ENCODE measurements at places on chromosomes 11 and 22.

GRCh38 chr11:33941637-33942160 lies 49.8 kb upstream of the LMO2 start:
- no peak for DNase-seq

DNA sequence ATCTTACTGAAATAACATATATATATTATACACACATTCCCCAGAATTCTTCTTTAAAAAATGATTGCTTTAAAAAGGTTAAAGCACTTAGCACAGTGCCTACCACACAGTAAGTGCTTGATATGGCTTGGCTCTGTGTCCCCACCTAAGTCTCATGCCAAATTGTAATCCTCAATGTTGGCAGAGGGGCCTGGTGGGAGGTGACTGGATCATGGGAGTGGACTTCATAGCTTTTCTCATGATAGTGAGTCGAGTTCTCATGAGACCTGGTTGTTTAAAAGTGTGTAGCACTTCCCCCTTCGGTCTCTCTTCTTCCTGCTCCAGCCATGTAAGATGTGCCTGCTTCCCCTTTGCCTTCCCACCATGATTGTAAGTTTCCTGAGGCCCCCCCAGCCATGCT lies 6.2 kb downstream of the CRYAB start:
- DNase-seq: no peak

DNA sequence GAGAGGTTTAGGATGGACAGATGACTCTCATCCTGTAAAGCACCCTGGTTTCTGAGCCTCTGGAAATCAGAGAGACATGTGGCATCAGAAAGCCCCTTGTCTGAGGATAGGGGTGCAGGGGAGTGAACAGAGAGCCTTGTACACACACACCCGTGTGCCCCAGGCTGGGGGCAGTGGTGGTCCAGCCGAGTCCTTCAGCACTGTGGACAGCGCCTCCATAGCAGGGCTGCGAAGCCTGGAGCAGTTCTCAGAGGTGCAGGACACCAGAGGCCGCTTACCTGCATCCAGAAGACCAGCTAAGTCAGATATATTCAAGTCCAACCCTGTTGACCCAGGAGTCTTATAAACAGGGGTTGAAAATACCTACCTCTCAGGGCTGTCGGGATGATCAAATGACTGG lies 11.5 kb upstream of the IGSF9B start:
- no peak for DNase-seq

DNA sequence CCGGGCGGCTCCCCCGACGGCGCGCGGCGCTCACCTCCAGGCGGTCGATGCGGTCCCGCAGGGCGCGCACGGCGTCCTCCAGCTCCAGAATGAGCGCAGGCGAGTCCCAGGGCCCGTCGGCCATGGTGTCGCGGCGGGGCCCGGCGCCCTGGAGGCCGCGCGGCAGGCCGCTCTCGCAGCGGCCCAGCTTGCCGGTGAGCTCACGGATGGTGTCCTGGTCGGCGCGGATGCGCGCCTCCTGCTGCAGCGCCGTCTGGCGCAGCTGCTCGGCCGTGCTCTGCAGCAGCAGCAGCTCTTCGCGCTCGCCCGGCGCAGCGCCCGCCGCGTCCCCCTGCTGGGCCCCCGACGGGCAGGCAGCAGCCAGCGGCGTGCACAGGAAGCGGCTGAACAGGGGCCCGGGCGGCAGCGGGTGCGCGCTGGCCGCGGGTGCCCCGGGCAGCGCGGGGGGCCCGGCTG lies 599 bp downstream of the NPTXR start:
- peak; percentile 14 for DNase-seq

DNA sequence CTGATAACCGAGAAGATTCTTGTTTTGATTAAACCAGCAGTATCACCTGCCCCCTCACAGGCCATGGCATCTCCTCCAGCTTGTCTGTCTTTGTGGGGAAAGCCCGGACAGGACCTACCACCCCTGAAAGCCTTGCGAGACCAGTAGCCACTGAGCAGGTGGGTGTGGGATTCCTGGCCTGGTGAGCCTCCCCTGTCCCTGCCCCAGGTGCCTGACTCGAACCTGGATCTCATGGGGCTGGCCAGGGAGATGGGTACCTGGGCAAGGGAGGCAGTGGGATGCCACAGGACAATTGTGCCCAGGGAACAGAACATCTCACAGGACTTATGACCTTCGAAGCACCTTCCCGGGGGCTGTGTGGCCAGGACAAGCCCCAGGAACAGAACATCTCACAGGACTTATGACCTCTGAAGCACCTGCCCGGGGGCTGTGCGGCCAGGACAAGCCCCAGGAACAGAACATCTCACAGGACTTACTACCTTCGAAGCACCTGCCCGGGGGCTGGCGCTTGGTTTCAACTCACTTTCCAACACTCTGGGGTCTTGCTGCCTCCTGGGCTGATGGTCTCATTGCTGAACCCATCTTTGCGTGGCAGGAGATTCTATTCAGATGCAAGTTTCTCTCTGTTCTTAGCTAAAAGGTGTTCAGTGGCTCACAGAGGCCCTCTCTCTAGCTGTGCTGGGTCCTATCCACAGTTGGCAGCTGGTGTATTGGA lies 854.5 kb downstream of the BRD1 start:
- DNase-seq: no peak

DNA sequence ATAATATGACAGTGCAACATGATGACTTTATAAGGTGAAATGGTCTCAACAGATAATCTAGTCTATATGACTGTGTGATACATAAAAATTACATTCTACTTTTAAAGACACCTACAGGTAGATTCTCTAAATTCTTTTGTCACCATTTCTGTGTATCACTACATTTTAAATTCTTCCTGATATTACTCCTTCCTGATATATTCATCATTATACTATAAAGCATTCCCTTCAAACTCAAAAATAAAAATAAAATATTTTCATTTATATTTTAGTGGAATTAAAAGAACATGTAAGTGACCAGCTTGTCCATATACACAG lies 1062.3 kb downstream of the DLG2 start:
- no peak for DNase-seq

DNA sequence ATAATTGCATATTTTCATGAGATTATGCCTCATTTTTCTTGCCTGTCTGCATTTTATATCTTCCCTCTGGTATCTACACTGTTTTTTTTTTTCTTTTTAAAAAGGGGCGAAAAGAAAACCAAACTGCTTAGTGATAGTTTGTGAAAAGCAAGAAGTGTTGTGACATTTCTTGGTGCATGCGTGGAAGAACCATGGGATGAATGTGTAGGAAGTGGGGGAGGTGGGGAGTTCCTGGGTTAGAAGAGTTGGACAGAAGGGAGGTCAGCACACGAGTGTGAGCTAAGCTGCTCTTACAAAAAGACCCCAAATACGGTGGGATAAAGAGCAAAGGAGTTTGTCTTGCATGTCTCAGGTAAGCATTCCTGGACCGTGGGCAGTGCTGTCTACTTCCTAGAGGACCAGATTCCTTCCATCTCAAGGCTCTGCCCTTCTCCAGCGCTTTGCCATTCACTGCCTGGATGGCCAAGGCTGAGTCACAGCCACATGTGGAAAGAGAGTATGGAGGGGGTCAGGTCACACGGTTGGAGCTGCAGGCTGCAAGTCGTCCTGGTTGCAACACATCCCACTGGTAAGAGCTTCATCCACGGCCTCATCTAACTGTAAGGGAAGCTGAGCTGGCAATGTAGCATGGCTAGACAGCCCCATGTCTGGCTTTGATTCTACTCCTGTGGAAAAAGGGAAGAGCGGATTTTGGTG lies 300.6 kb downstream of the DDX10 start:
- DNase-seq: no peak

DNA sequence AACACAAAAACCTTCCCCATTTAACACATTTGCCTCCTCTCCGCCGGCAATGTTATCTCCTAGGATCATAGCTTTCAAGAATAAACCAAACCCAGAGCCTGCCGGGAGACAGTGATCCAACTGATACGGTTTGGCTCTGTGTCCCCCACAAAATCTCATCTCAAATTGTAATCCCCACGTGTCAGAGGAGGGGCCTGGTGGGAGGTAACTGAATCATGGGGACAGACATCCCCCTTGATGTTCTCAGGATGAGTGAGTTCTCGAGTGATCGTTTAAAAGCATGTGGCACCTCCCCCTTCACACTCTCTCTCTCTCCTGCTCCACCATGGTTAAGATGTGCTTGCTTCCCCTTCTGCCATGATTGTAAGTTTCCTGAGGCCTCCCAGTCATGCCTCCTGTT lies 33.3 kb downstream of the RBFOX2 start:
- DNase-seq: no peak

DNA sequence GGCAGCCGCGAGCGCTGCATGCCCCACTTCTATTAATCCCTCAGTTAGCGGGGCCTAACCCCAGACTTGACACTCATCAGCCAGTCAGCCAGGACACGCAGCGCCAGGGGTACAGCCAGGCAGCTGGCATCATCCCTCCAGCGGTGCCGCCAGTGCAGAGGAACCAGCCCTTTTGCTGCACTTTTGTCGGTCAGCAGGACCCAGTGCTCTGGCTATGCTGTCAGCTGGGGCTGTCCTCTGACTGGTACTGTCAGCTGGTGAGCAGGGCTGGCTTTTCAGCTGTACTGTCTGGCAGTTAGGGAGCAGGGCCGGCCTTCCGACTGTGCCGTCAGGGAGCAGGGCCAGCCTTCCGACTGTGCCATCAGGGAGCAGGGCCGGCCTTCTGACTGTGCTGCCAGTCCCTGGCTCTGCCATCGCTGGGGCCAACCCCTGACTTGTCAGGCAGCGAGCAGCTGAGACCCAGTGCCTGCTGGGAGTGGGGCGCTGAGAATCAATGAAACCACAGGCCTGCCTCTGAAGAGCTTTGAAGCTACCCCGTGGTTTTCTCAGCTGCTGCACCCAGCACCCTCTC lies 115.4 kb downstream of the KIAA1671 start:
- DNase-seq: no peak

DNA sequence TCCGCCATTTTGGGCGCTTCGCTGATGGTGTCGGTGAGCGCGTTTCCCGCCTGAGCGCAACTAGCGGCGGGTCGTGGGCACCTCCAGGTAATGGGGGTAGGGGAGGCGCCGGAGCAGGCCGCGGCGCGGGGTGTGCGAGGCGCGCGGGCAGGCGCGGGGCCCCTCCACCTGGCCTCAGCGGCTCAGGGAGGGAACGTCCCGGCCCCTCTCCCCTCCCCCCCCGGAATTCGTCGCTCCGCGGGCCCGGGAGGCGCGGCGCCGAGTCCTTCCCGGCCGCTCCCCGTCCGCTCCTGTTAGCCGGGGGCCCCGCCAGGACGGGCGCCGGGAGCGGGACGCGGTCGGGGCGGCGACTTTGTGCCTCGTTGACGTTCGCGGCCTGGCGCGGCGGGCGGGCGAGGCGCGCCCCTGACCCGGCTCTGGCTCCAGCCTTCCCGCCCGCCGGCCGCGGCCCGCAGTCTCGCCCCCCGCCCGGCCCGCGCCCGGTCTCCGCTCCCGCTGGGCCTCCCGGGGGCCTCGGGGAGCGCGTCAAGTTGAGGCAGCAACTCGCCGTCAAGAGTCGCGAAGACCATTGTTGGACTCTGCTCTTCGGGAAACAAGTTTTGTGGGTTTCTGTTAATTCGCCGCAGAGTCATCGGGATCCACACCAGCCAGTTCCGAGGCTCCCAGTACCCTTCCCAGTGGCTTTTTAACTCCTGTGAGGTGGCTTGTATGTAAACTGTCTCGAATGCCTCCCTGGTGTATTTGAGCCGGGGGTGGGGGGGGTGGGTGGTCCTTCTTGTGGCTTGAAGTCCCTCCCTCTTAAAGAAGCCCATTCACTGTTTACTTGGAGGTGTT lies at the start of gene PPP6R3:
PPP6R3 (plus strand) TSS at position 12 of the 834 bp plus-strand sequence. CDS start 76,913 bp downstream, outside the sequence.
- DNase-seq: peak; percentile 16

DNA sequence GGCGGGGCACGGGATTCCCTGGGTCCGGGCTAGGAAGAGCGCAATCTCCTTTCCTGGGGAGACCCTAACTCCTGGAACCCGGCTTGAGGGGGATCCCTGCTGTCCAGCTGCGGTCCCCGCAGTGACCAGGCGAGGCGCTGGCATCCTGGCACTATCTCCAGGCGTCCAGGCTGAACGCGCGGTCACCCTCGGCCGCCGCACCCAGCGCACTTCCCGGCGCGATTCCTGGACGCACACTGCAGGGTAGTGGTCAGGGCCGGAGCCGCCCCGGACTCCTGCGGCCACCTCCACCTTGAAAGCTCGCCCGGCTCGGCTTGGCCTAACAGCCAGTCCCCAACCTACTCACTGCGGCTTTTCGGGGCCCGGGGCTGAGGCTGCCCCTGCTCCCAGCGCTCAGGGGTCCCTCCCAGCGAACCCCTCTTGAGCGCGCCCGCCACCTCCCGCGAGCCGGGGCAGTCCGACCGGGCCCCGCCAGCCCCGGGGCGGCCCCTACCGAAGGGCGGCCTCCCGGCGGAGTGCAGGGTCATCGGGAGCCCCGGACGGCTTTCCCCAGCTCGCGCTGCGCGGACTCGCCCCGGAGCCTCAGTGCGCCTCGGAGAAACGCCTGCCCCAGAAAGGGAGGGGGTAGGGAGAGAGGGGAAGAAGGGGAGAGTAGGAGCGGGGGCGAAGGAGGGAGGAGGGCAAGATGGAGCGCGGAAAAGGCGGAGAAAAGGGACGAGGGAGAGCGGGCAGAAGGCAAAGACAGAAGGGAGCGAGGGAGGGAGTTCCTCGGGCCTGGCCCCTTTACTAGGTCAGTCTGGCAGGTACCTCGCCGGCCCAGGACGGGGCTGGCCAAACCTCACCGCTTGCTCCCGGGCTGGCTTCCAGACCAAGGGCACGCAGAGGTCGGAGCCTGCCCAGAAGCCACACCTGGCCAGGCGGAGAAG lies 1.0 kb downstream of the POU2AF3 start:
- no peak for DNase-seq

GRCh38 chr22:29481265-29482000 lies 1.4 kb downstream of the NEFH start:
- DNase-seq: peak; percentile 1

DNA sequence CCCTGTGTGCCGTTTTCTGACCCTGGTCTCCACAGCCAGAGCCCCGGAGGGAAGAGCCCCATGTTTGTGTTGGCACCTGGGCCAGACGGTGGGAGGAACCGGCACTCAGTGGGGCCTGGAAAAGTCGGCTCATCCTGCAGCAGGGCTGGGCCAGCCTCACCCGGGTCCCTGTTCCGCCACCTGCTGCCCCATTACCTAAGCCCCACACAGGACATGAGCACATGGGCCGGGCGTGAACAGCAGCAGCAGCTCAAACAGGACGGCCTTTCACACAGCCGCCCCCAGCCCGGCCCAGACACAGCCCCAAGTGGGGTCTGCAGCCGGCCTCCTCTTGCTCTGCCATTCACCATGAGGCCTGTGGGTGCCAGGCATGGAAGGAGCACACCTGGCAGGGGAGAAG lies 302.4 kb downstream of the MN1 start:
- DNase-seq: no peak

GRCh38 chr22:37231406-37232139 lies 12.5 kb downstream of the RAC2 start:
- DNase-seq: no peak

- DNase-seq: no peak
Measured at GRCh38 chr11:75277991-75278790, 37.6 kb downstream of the TPBGL start.

- DNase-seq: no peak
Measured at GRCh38 chr11:7430496-7430895, 54.8 kb upstream of the OLFML1 start.

Measured in DMS79 treated with DMSO at 0.1 percent for 48 hours (cell line).